ENCODE measurements at places on chromosomes 6 and 20.
A peak's percentile ranks its signal among the peaks of the same experiment; 100 is the strongest.

DNA sequence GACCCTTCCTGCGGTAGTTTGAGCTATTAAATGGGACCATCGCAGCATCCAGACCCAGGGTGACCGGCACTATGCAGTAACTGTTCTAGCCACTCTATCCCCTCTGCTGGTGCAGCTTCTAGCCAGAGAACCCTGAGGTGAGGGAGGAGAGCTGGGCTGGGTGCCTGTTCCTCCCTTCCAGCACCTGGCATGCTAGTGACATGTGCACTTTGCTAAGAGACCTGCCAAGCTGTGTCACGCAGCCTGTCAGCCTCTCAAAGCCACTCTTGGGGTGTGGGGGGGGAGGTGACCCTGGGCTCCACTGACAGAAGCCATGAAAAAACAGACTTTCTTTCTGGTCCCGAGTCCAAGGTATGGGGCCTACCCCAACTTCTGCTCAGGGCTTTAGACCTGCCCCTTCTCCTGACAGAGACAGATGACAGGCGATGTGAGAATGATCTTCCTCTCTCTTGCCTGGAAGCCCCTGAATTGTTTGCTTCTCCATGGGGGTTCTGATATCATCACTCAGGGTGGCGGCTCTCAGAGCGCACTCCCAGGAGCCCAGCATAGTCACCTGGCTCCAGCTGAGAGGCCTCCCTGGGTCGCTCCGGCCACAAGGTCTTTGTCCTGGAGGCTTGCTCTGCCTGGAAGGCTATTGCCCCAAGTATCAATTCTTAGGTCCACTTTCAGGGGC lies 47.2 kb upstream of the MLN start:
- no peak for DNase-seq

DNA sequence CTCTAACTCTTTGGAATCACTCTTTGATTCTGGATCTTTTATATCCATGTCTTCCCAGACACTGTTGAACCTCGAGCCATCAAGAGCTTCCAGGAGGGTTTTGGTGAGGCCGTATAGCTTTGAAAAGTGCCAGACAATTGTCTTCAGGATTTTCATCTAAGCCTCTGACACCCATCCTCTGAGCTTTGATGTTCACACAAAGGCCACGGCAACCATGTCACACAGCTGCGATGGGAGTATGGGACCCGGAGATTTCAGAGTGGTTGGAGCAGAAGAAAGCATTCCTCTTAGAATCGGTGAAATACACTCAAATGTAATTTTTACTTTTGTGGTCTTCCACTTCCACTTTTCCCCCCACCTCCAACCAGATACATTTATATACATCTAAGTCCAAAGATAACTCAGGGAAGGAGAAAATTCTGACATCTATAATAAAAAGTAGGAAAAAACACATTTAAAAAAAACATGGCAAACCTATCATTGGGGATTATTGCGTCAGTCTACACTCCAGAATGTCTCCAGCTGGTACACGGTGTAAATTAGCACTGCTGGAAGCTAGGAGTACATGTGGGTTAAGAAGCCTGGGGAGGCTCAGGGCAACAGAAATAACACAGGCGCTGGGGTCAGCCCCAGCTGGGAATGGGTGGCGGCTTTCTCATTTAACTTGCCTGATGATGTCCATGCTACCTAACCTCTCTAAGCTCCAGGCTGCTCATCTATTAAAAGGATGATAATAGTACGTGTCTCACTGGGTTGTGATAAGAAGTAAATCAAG lies 92.7 kb downstream of the LY86 start:
- no peak for DNase-seq

DNA sequence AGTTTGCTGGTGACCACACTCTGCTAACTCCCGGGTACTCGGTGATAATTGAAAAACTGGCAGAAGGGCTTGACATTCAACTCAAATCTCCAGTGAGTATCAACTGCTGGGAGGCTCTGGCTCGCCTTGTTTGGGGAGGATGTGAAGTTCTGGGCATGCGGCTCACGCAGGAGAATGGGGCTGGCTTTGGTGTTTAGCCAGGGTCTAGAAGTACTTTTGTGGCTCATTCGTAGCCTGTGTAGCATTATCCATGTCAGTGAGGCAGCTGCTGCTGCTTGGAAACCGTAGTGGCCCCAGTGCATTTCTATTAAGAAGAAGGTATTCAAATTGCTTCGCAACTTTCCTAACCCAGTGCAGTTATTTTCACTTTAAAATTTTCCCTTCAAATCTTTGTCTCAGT lies 52.2 kb downstream of the KDM1B start:
- no peak for DNase-seq

DNA sequence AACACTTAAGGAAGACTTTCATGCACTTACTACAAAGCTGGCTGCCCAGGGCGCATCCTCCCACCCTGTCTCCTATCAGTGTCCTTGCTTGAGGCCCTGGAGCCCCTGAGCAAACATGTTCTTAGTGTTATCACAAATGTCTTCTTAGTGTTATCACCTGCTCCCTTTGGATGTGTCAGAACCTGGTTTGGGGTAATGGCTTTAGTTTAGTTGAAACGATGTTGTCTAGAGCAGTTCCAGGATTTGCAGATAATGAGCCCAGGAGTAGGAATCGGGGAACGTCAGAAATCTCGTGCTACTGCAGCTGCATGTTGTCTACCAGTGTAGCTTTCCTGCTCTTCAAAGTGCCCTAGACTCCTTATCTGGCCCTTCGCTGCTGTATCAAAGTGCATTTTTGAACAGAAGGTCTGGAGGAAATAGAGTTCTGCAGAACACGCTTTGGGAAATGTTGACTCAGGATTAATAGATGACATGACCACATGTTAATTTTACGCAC lies 69.6 kb downstream of the PHACTR2 start:
- peak; percentile 22 for DNase-seq

DNA sequence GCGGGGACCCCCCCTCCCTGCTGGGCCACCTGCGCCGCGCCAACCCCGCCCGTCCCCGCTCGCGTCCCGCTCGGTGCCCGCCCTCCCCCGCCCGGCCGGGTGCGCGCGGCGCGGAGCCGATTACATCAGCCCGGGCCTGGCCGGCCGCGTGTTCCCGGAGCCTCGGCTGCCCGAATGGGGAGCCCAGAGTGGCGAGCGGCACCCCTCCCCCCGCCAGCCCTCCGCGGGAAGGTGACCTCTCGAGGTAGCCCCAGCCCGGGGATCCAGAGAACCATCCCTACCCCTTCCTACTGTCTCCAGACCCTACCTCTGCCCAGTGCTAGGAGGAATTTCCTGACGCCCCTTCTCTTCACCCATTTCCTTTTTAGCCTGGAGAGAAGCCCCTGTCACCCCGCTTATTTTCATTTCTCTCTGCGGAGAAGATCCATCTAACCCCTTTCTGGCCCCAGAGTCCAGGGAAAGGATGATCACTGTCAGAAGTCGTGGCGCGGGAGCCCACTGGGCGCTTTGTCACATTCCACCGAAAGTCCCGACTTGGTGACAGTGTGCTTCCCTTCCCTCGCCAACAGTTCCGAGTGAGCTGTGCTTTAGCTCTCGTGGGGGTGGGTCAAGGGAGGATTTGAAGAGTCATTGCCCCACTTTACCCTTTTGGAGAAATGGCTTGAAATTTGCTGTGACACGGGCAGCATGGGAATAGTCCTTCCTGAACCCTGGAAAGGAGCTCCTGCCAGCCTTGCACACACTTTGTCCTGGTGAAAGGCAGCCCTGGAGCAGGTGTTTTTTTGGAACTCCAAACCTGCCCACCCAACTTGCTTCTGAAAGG lies 2.1 kb downstream of the VEGFA start:
- peak; percentile 90 for DNase-seq

DNA sequence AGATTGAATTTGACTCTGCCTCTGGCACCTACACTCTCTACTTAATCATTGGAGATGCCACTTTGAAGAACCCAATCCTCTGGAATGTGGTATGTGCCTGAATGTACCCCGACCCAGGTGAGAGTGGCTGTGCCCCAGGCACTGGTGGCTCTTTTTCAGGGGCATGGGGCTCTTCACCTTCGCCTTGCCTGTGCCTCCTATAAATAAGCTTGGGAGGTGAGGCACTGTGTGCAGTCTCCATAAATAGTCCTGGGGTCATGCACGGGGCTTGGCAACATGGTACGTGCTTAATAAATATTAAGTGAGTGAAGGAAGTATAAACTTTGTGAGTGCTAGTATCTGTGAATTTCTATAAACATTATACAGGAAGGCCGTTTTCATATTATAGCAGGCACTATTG lies 33.0 kb downstream of the GHRH start:
- DNase-seq, result no peak

- no peak for DNase-seq
Measured at GRCh38 chr6:105988321-105988720, 97.8 kb upstream of the PRDM1 start.

Data from erythroblast (primary cell).